KBM-7 (cell line): ENCODE measurements at places on chromosomes 16 and 17.
A peak's percentile ranks its signal among the peaks of the same experiment; 100 is the strongest.

DNA sequence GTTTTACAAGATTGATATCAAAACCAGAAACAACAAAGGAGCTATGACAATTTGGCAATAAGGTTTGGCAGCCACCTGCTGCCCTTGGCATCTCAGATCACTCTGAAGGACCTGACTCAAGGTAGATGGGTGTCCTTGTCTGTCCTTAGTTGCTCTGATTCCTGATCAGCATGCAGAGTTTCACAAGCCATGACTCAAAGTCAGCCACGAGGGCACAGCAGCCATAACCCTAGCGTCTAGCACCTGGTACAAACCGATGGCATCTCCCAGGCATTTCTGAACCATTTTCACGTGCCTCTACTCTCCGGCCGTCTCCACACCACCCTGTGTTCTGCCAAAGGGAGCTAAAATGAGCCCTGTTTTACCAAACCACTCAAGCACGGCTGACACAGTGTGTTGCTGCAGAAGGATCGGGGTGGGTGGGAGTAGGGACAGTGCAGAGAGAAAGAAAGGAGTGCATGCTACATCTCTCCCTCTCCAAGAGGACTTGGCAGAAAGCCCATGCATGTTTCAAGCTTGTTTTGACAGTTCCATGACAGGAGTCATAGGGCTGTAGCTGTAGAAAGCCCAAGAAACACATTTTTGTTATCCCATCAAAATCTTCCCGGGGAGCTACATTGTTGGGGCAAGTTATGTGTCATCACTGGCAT, 297.3 kb downstream of the ABCC12 start:
- no peak for DNase-seq

- DNase-seq = peak; percentile 37
Observed at GRCh38 chr17:42459256-42459800, 650 bp downstream of the ATP6V0A1 start.

GRCh38 chr16:25110387-25110947, 1.1 kb upstream of the LCMT1 start:
- DNase-seq = peak; percentile 51

GRCh38 chr17:75652934-75653549, 13.9 kb downstream of the RECQL5 start:
- peak; percentile 64 for DNase-seq

DNA sequence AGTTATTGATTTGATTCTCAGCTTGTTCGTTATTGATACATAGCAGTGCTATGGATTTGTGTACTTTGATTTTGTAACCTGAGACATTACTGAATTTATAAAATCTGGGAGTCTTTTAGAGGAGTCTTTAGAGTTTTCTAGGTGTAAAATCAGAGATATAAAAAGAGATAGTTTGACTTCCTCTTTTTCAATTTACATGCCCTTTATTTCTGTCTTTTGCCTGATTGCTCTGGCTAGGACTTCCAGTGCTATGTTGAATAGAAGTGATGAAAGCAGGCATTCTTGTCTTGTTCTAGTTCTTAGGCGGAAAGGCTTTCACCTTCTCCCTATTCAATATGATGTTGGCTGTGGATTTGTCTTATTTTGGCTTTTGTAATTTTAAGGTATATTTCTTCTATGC, 106.2 kb downstream of the PHKB start:
- DNase-seq = peak; percentile 19

DNA sequence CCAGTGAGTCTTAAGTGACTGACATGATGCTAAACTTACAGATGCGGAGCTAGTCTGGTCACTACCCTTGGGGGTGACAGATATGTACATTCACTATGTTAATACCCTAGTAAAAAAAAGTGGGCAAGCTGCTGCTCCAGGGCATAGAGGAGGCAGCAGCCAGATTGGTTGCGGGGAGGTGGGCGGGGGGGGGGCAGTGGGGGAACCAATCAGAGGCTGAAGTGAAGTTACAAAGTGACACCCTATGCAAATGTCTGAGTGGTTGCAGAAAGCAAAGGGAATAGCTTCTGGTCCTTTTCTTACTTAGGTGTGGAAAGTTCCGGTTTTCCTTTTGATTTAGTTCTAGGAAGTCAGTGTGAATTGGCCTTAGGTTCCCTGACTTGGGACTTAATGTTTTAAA, 12.1 kb downstream of the NDEL1 start:
- no peak for DNase-seq

DNA sequence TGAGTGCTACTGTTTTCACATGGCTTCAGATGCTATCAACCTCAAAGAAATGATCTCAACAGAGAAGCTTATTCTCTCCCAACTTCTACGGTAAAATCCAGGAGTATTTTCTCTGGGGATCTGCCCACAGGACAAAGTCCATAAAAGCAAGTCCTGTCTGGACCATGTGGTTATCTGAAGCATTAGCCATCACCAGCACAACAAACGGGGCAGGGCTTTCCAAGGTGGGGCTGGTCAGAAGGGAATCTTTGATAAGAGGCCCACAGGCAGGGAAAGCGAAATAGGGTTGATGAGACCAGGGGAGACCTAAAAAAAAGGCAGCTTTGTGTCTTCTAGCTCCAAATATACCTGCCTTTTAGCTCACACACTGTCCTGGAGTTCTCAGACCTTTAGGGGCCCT, 38.7 kb upstream of the CACNG3 start:
- no peak for DNase-seq

DNA sequence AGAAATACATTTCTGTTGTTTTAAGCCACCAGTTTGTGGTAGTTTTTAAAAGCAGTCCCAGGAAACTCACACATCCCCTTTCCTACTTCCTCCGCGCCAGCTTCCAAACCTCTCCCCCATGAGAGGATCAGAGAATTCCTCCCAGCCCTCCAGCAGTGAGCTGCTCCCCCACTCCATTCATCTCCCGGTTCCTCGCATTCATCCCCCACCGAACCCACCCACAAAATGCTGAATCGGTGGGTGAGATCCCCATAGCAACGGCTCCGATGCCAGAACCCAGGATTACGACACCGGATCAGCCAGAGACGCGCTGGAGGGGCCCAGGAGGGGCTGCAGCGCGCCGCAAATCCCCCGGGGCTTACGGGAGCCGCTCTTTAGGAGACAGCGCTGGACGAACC, 251.4 kb upstream of the RPL38 start:
- no peak for DNase-seq

DNA sequence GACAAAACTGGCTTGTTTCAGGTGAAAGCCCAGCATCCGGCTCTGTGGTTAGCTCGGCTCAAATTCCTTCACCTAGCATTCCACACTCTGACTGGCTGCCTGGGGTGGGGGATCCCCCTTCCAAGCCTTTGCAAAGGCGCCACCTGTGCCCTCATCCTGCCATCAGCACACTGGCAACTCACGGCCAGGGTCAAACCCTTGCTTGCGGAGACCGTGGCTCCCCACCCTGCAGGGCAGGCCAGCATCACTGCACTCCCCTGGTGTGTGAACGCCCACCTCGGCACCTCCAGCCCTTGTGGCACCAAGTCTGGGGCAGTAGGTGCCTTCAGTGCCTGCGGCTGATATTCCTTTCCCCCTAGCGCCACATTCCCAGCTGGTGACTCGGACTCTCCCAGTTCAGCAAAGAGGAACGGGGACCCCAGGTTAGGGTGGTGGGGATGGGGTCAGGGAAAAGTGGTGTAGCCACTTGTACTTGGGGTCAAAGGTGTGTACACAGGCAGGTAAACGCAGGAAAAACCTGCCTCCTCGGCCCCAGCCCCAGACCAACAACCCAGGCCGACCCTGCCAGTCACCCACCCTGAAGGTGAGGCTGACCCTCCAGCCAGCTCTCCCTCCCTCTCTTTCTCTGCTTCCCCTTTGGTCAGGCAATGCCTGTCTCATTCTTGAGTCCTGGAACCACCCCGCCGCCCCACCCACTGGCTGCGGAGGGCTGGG, 1.1 kb downstream of the FLII start:
- peak; percentile 51 for DNase-seq

GRCh38 chr17:82114447-82114846, 16.4 kb upstream of the FASN start:
- DNase-seq = no peak

DNA sequence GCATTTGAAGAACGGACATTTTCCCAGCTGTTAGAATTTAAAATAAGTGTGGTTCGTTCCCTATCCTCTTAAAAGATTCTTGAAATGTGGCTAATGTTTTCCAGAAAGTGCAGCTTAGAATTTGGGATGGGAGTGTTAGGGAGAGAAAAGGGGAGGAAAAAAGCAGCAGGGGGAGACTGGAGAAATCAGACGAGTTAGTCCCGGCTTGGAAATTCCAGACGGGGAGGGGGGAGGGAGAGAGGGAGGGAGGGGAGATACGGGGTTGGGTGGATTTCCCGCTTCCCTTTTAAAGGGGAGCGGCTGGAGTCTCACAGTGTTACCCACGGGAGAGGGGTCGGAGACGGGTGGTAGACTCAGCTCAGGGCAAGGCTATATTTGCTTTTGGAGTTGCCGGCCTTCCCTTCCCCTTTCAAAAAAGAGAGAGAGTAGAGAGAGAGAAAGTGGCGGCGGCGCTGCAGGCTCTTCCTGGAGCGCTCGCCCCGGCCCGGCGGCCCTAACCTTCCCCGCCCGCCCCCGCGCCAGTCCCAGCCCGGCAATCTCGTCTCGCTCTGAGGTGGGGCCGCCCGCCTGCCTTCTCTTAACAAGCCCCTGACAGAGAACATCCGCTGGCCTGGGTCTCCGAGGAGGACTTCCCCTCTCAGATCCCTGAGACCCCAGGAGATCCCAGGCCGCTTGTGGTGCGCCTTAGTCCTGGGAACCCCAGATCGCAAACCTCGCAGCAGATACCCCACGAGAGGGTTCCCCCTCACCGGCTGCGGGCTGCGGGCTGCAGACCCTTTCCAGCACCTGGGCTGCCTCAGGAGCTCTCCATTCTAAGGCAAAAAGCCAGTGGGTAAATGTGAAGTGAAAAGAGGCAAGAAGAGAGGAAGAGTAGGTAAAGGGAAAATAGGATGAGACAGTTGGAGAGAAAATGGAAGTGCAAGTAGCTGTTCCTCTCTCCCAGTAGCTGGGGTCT, 6.6 kb downstream of the IGF2BP1 start:
- peak; percentile 36 for DNase-seq

- no peak for DNase-seq
Observed at GRCh38 chr16:85216522-85217375, 104.5 kb upstream of the CIBAR2 start.

- no peak for DNase-seq
Observed at GRCh38 chr17:2421315-2422147, 20.7 kb upstream of the MNT start.

GRCh38 chr17:35284955-35285354, 42.1 kb downstream of the SLFN5 start:
- DNase-seq = no peak

GRCh38 chr17:76560036-76560876, 20.4 kb downstream of the PRCD start:
- DNase-seq = no peak

- DNase-seq = no peak
Observed at GRCh38 chr17:68544111-68544915, 32.1 kb downstream of the PRKAR1A start.

DNA sequence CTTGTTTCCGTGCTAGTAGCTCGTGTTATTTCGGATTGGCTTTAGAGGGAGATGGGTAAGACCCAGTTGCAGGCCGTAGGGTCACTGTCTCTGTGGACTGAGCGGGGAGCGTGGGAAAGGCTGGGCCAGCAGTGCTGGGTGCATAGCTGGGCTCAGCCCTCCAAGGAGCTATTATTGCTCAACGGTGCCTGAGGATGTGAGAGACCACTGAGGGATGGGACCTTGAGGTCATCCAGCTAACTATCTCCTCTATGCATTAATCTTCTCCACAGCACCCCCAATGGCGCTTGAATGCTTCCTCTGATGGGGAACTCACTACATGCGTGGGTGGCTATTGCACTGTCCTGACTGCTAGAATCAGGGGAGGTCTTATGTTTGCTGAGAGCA, 126.1 kb upstream of the FOXF1 start:
- DNase-seq = no peak

GRCh38 chr16:75064403-75065148, 52.0 kb downstream of the LDHD start:
- peak; percentile 98 for DNase-seq

- no peak for DNase-seq
Observed at GRCh38 chr17:14585099-14585498, 284.2 kb downstream of the HS3ST3B1 start.

DNA sequence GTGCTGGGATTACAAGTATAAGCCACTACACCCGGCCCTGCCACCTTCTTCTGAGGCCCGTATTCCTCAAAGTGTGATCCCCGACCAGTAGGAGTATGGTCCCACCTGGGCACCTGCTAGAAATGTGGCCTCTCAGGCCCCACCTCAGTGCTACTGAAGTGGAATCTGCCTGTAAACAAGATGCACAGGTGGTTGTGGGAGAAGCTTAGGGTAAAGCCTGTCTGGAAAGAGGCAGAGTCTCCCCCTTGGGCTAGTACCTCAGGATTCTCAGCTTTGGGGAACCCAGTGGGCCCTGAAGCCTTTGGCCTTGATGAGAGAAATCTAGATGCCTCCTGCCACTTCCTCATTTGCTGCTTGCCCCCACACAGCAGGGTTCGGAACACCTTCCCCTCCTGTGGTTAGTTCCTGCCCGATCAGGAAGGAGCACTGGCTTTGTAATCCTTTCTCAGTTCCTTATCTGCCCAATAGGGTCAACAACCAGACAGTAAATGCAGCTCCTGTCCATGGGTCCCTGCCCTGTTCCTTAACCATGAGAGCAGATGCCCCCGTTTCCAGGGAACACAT, 25.2 kb downstream of the TK2 start:
- peak; percentile 96 for DNase-seq

DNA sequence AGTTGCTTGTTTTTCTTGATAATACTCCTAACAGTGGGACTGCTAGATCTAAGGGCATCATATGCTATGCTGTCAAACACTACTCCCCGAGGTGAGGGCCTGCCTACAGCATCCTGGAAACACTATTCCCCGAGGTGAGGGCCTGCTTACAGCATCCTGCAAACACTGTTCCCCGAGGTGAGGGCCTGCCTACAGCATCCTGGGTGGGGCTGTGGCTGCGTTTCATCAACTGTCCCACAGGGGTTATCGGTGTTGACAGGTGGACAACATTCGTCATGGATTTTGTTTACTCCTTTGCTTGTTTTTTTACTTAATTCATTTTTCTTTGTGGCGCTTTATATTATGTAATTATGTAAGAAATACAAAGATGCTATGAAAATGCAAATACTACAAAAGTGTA, 22.5 kb downstream of the NPRL3 start:
- no peak for DNase-seq

GRCh38 chr17:39222866-39223834, 2.6 kb downstream of the STAC2 start:
- DNase-seq = no peak

- DNase-seq = no peak
Observed at GRCh38 chr17:46883871-46884520, 32.6 kb downstream of the WNT9B start.

DNA sequence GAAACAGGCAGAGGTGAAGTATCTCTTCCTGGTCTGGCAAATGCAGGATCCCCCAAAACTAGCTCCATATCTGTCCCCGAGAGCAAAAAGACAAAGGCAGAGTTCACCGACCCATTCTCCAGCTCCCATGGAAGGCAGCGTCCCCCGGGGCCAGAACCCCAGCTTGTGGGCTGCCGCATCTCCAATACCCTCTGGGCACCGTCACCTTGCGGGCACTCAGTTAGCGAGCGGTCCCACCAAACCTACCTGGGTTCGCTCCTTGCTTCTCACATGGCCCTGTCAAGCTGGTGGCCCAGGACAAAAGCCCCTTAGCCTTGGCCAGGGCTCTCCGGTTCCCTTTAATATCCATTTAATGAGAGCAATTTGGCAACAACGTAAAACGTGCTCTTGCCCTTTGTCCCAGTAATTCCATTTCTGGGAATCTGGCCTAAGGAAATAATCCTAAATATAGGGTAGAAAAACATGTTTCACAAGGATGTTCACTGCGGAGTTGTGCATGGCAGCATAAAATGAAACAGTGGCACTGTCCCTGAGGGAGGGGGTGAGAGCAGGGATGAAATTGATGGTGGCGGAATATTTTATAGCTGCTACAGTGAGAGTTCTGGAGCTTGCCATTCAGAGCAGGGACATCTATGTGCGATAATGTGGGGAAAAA, 157.1 kb downstream of the CMIP start:
- DNase-seq = no peak

- DNase-seq = no peak
Observed at GRCh38 chr16:78022347-78023060, at the start of gene CLEC3A. TSS of gene CLEC3A (plus strand) at chr16:78022548. CDS start at chr16:78022627, 79 bp downstream.
